ENCODE measurements at places on chromosomes 7 and 10.

- no peak for DNase-seq
These were observed 2.2 kb downstream of the GPRIN2 start for GRCh38 chr10:46554166-46554781.

DNA sequence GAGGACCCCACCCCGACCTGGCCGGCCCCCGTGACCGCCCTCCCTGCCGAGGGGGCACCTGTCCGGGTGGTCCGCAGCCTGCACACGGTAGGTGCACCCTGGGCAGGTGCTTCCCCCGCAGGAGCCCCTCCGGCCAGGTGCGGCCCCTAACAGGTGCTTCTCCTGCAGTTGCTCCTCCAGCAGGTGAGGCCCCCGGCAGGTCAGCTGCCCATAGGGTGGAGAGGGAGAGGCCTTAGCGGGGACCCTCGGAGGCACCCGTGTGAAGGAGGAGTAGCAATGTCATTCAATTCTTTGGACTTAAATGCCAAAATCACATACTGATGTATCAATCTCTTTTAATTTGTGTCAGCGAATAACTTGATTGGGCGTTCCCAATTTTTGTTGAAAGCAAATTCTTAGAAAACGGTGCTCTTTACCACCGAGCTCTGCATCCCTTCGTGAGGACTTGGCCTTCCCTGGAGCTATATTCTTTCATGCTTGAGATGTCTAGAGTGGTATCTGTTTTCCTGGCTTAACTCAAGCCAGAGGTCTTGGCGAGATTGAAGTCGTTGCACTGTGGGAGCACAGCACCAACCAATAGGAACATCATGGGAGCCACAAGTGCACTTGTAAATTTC, 738 bp upstream of the NCAPG2 start:
- no peak for DNase-seq

DNA sequence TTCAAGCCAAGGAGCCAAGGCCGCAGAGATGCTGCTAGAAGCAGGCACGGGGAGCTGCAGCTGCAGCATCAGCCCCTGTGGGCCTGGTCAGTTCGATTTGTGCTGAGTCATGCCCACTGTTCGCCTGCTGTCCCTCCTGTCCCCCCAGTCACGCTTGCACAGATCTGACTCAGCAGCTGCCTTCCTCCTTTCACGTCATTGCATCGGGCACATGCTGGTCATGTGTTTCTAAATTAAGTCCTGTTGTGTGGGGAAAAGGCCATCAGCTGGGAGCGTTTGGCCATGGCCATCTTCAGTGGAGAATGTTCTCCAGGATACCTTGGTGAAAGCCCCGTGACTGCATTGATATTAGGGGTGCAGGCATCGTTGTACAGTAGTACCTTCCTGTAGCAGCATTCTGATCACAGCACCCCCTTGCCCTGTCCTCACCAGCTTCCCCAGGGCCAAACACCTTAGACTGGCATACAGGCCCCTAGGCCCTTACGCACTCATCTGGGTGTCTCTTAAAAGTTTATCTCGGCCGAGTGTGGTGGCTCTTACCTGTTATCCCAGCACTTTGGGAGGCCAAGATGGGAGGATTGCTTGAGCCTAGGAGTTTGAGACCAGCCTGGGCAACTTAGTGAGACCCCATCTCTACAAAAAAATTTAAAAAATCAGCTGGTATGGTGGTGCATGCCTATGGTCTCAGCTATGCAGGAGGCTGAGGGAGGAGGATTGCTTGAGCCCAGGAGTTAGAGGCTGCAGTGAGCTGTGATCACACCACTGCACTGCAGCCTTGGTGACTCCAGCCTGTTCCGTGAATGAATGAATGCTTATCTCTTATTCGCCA, 23.2 kb downstream of the POR start:
- DNase-seq, result peak; percentile 46

- DNase-seq, result no peak
These were observed 1128.5 kb downstream of the TYW1 start for GRCh38 chr7:68125168-68125567.

- DNase-seq, result no peak
These were observed 11.4 kb downstream of the PLXNA4 start for GRCh38 chr7:132564849-132565248.

DNA sequence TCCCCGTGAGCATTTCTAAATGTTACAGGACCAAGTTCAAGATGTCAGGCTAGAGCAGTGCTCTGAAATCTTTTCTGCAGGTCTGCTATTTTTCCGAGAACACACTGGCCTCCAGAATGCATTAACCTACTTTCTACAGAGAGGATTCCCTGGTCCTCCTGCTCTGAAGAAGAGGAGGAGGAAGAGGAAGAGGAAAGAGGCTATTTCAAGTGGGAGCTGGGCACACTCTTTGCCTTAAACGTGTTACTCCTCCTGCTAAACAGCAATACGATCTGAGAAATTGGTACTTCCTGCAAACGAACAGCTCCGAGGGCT, 157.4 kb downstream of the FRMD4A start:
- DNase-seq, result no peak

DNA sequence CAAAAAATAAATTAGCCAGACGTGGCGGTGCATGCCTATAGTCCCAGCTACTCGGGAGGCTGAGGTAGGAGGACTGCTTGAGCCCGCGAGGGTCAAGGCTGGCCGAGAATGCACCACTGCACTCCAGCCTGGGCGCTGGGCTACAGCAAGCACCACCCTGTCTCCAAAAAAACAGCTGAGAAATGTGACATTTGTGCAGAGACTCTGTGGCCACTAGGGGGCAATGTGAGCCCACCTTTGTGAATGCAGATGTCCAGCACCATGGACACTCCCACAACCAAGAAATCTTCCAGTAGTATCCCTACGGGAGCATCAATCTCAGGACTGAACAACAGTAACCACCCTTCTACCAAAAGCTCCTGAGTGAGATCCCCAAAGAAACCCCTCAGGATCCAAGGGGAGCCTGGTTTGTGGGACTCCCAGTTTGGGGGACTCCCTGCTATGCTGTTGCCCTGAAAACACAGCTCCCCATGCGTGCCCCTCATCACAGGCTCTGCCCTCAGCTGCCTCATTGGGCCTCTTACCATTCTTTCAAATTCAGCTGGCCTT, 6.2 kb upstream of the AHCYL2 start:
- DNase-seq, result peak; percentile 60

DNA sequence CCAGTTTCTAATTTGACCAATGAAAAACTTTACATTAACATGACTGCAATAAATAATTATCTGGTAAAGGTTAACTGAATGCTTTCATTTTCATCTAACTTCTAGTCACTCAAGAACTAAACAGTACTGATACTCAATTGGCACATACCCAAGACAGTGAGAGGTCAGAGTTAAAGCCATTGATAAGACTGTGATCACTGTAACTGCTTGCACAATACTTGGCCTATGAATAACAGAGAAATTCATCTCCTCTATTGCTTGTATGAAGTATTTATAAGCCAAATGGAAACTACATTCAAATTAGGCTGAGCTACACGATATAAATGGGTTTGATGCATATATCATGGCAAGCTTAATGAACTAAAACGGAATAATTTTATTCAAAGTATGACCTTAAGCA, 43.0 kb downstream of the HERC4 start:
- DNase-seq, result no peak

- DNase-seq, result no peak
These were observed 136.5 kb upstream of the ETV1 start for GRCh38 chr7:14125998-14126397.

GRCh38 chr7:412313-412710, 107.3 kb downstream of the PDGFA start:
- DNase-seq, result no peak

GRCh38 chr7:20431146-20431545, 100.4 kb downstream of the ITGB8 start:
- no peak for DNase-seq

- no peak for DNase-seq
These were observed 6.9 kb downstream of the NOLC1 start for GRCh38 chr10:102159051-102159597.

DNA sequence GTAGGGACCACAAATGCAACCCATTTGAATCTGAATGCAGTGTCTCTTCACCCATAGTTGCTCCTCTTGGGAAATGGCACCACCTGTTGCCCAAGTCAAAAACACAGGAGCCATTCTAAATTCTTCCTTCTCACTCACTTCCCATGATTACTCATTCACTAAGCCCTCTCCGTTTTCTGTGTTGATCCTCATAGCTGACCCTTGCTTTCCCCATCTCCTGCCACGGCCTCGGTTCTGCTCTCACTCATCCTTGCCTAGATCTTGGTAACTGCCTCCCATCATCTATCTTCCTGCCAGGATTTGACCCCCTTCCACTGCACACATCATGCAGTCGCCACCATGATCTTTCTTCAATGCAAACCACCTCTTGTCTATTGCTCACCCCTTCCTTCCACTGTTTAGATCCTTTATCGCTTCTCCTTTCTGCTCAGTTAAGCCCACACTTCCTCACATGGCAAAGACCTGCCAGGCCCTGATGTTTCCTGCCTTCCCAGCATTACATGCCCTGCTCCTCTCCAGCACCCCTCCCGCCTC, 19.0 kb upstream of the CPN1 start:
- DNase-seq, result no peak

- DNase-seq, result no peak
These were observed 273.1 kb downstream of the XPNPEP1 start for GRCh38 chr10:109650228-109650627.

DNA sequence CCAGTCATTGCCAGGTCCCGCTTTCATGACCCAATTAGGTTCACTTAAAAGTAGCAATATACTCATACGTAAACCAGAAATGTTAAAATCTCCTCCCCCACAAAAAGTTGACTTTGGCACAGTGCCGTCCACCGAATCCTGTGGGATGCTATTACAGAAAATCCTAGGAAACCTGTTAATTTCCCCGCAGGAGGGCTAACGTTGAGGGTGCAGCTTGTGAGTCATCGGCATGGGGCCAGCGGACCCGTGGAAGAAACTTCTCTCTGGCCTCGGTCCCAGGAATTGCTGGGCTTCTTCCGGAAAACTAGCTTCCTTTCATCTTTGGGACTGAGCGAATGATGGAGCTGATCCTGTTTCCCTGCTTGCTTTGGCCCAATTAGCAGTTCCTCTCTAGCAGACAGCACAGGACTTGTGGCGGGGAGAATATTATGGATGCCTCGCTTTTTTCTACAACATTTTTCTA, 13.5 kb downstream of the CRYGN start:
- DNase-seq, result no peak

DNA sequence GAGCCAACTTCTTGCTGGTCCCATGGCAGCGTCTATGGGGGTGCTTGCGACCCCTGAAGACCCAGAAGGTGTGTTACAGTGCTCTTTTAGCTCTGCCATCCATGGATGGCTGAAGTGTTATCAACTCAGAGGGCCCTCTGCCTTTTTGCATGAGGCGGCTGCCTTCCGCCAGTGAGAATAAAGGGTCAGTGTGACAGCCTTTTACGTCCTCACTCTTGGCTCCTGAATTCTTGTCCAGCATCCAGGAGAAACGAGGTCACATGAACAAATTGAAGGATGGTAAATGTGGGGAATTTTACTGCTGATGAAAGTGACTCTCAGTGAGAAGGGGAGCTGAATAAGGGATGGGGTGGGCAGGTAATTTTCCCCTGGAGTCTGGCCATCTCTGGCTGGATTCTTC, 24.1 kb downstream of the SSMEM1 start:
- DNase-seq, result no peak

DNA sequence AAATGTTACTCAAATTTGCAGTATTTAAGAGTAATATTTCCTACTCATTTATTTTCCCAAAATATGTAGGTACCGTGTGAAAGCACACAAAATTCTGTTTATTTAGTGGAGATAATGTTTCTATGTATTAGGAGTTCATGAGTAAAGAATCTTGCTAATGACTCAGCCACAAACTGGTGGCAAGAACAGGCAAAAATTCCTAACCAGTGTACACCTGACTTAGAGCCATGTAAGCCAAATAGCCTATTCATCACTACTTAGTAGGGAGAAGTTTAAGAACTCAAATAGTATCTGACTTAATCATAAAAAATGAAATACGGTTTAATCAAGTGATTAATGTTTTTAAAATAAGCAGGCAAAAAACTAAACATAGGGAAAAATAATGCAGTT, 169.0 kb downstream of the SRPK2 start:
- no peak for DNase-seq

DNA sequence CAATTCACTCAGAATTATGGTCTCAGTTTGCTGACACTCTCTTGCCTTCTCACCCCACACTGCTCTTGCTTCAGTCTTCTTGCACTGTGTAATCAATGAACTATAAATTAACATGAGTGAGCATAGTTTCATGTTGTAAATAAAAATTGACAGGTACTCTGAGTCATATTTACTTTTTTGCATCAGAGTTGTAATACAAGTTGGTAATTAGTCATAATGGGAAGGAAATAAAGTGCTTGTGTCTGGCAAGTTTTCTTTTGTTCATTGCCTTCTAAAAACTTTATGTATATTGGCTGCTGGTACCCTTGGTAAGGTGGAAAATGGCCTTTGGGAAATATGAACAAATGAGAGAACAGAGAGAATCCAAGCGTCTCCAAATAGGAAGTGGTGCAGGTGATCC, 169.3 kb upstream of the MAGI2 start:
- DNase-seq, result no peak

DNA sequence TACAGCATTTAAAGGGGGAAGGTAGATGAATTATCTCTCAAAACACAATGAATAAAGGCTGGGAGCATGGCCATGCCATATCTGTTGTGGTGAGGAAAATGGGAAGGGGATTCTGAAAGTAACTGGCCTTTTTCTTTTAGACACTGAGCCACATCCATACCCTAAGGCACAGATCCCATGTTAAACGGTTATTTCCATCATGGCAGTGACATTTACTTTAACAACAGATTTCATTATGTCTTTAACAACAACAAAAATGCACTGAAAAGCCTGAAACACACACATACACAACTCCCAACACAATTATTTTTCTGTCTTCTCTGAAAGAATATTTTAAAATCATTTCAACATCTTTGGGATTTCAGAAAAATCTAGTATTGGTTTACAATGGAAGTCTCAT, 176.1 kb upstream of the FZD1 start:
- no peak for DNase-seq

- no peak for DNase-seq
These were observed 43.1 kb upstream of the EMX2 start for GRCh38 chr10:117499248-117500105.

DNA sequence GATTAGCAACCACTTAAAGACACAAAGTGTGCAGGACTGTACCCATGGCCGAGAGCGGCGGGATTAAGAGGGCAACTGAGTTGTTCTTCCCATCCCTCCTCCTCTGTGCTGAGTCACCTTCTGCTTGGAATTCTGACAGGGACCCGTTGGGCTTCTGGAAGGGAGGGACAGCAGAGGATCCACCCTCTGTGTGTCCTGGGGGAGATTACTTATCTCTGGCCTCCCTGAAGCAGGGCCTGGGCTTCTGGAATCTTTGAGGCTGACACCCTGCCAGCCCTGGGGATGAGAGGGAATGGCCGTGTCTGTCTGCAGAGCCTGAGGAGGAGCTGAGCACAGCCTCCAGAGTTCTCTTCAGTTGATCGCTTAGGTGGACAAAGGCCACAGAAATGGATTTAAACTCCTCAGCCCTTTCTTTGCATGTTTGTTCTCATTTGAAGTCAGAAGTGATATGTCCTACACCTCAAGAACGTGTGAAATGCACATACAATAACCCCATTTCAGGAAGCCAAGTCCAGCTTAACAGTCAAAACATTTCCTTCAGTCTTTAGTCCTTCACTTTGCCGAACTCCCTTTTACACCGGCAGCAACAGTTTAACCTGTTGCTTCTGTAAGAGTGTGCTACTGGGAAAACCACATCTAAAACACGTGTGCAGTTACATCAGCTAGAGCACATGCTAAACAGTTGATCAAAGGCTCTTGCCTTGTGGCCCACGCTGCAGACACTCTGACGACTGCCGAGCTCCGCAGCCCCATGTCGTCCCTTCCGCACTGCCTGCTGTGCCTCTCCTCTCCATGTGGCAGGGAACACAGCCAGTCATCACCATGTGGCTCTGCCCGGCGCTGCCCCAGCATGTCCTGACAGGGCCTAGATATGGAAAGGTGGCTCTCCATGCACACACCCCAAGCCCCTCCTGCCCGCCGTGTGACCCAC, 55.7 kb downstream of the IKZF1 start:
- no peak for DNase-seq

Measured in C1 segment of cervical spinal cord (tissue), 14 donors.